ENCODE measurements at places on chromosomes 11 and 22.

- DNase-seq = no peak
Observed at GRCh38 chr22:30947816-30948454, 20.6 kb downstream of the MORC2 start.

- DNase-seq = peak; percentile 88
Observed at GRCh38 chr11:66579017-66579606, 10.7 kb upstream of the CTSF start.

GRCh38 chr11:102763440-102763839 is 17.0 kb downstream of the MMP10 start:
- no peak for DNase-seq

DNA sequence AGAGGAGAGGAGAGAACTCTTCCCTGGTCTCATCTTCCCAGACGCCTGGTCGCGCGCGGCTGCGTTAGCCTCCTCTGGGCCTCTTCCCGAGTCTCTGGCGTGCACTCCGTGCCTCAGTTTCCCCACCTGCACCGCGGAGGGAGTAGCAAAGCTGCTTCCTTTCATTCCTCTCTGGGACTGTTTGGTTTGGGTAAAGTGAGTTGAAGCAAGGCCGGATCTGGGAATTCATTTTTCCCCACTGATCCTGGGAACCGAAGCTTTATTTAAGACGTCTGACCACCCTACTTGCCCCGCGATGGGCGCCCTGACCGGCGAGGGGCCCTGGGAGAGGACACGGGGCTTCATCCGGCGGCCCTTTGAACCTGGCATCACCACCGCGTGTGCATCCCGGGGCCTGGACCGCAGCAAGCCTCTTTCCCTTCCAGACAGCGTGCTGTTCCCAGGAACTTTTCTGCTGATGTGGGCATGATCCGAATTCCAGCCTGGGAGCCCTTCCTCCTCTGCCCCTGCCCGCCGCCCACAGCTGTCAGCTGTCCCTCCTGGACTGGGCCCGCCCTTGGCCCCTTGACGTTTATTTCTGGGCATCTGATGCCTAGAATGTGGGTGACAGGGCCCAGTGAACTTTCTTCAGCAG is 758 bp downstream of the LDLRAD3 start:
- DNase-seq = peak; percentile 31

DNA sequence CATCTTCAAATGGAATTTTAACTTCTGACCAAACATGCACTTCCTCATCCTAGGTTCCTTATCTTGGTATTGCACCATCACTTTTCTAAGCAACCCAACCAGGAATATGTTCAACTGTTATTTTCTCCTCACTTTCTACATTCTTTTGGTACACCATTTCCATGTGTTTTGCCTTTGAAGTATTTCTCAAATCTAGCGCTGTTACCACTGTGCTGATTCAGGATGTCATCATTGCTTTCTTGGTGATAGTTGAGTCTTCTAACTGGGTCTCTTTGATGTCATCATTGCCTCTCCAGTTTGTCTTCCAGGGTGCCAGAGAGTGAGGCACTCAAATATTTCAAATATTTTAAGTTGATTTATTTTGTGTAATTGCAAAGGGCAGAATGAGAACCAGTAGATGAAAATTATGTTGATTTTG is 47.5 kb downstream of the HORMAD2 start:
- DNase-seq = no peak

- no peak for DNase-seq
Observed at GRCh38 chr11:47175746-47176327, 842 bp downstream of the ARFGAP2 start.

GRCh38 chr11:1125803-1126202 is 31.9 kb upstream of the MUC5AC start:
- DNase-seq = peak; percentile 8

- DNase-seq = peak; percentile 58
Observed at GRCh38 chr11:123301696-123302400, 106.8 kb upstream of the CLMP start.

GRCh38 chr22:48171271-48171691 is 1408.8 kb downstream of the TBC1D22A start:
- DNase-seq = no peak

DNA sequence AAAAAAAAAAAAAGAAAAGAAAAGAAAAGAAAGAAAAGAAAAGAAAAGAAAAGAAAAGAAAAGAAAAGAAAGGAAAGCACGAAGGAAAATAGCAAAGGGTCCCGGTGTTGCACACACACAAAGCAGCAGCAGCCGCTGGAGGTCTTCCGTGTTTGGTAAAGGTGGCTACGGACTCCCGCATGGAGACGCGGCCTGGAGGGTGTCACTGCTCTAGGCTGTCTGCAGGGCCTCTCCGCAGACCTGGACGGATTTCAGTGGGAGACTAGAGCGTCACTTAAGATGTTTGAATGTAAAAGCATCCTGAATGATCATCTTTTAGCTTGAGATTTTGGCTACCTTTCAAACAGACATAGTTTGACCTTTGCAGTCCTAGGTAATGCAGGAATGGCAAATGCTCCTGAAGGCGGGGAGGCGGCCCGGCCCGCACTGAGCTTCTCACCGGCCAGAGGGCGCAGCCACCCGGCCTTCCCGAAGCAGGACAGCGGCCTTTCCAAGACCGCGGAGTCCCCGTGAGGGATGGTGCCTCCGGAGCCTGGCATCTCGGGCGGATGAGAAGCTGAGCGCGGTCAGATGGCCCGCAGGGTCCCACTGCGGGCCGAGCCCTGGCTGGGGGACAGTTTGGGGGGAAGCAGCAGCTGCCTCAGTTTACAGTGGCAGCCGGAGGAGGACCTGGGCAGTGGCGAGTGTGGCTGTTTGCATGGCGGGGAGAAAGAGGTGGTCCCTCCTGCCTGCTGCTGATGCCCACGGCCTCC is 18.5 kb downstream of the KRTAP5-5 start:
- no peak for DNase-seq

DNA sequence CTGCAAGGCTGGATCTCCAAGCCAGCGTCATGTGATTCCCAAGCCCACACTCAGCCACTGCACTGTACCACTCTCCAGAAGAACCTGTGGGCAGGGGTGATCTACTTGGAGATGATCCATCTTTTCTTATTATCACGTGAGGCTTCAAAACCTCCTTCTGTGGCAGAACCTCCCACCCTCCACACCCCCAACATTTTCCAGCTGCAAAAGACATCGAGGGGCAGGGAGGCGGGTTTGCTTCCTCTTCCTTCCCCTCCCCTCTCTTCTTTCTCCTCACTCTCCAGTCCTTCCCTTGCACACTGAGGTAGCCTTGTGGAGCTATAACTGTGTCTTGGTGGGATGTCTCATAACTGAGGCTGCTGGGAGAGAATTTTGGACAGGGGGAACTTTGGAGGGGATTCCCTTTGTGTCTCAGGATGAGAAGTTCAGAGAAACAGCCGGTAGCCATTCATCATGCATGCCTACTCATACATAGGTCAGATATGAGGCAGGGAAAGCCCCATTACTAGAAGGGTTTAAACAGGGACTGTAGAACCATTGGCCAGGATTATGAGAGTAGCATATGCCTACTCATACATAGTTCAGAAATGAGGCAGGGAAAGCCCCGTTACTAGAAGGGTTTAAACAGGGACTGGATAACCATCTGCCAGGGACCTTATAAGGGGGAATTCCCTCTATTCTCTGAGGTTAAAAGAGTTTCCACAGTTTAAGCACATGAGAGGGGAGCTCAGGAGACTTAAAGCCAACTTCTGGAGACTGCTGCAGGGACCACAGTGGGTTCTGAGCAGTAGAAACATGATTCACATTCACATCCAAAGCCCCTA is 420.7 kb upstream of the CADM1 start:
- DNase-seq = no peak

DNA sequence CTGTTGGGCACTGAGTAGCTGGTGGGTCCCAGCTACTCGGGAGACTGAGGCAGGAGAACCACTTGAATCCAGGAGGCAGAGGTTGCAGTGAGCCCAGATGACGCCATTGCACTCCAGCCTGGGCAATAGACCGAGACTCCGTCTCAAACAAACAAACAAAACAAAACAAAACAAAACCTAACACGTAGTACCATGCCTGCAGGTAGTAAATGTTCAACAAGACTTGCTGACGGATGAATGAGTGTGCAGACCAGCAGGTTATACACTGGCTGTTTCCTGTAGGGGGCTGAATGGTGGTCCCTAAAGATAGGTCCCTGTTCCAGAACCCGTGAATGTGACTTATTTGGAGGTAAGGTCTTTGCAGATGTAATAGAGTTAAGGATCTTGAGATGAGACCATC is 12.8 kb upstream of the MRGPRD start:
- DNase-seq = no peak

- DNase-seq = no peak
Observed at GRCh38 chr11:66090288-66090687, 20.2 kb downstream of the PACS1 start.

DNA sequence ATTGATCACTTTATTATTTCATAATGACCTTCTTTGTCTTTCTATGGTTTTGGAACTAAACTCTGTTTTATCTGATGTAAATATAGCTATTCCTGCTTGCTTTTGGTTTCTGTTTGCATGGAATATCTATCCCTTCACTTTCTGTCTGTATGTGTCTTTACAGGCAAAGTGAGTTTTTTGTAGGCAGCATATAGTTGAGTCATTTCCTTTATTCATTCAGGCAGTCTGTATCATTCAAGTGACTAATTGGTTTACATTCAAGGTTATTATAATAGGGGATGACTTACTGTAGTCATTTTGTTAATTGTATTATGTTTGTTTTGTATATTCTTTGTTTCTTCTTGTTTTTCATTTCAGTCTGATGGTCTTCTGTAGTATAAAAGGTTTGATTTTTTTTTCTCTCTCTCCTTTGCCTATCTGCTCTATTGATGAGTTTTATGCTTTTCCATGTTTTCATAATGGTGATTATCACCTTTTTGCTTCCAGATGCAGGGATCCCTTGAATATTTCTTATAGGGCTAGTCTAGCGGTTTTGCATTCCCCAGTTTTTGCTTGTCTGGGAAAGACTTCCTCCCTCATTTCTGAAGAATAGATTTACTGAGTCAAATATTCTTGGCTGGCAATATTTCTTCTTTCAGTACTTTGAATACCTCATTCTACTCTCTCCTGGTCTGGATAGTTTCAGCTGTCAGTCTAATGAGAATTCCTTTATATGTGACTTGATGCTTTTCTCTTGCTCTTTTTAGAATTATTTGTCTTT is 50.4 kb downstream of the GDPD4 start:
- no peak for DNase-seq

GRCh38 chr11:17197431-17197898 is 10.3 kb downstream of the PIK3C2A start:
- DNase-seq = no peak

DNA sequence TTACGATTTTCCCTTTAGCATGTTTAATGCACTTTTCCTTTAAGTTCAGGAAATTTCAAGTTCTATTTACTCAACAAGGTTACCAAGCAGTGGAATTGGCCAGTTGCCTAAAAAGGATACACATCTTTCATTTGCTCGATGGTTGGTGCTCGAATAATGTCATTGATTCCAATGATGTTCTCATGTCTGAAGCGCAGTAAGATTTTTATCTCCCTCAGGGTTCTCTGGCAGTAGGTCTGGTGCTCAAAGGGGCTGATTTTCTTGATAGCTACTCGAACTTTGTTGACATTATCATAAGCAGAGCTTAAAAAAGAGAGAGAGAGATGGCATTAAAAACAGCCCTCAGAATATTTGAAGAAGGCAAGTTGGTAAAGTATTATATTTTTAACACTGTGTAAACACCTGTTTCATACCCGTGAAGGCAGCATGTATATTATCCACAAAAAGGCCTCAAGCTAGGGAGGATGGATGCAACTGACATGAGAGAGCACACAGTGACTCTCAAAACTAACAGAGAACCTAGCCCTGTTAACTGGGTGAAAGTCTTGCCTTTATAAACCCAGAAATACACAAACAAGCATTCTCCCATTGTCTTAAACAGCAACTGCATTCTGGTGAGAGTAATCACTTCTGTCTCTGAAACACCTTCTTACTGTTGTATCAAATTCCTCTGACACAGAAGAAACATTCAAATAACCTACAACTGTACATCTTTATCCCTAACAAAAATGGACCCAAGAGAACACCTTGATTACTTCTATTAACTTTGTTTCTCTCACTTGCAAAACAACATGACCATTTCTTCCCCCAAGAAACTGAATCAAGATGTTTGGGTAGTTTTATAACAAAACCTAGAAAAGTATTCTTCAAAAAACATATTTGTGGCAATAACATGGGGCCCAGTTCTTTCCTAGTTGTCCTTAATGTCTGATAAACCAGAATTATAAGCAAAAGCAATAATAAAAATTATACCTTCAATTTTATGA is 59.6 kb downstream of the MAPK1 start:
- DNase-seq = no peak

- no peak for DNase-seq
Observed at GRCh38 chr11:102138670-102139069, 28.4 kb downstream of the YAP1 start.

DNA sequence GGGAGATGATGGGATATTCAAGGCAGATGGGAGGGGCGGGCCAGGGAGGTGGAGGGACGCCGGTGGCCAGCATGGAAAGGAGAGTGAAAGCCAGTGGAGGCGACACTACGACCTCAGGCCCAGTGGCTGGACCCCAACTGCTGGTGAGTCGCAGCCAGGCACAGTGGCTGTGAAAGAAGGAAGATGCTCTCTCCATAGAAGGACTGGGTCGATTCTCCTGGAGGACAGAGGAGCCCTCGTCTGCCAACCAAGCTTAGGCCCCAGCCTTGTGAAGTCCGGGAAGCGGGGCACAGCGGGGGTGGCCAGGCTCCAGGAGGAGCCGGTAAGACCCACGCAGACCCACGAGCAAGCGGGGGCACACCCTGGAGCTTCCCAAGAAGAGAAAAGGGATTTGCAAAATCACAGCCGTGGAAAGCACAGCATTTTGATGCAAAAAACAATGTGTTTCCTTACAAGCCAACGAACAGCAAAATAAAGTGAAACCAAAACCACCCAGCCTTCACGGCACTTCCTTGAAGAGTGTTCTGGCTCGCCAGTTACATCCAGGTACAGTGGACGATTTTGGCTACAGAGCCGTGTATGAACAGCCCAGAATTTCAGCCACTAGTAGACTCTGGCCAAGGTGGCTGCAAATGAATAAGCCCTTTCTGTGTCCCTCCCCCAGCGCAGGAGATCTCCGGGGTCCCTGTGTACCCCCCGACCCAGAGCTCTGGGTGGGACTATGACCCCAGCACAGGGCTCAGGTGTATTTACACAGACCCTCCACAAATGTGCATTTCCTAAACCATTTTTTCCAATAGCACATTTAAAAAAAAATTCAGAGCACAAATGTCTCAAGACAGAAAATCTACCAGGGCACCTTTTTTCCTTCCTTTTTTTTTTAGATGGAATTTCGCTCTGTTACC is 96.9 kb downstream of the TRMU start:
- no peak for DNase-seq

- DNase-seq = no peak
Observed at GRCh38 chr11:130102301-130103249, 32.9 kb downstream of the APLP2 start.

GRCh38 chr11:22459048-22459447 is 120.9 kb downstream of the SLC17A6 start:
- no peak for DNase-seq

All from left cardiac atrium (tissue), 4 donors.